ENCODE measurements at places on chromosomes 7 and 10.

DNA sequence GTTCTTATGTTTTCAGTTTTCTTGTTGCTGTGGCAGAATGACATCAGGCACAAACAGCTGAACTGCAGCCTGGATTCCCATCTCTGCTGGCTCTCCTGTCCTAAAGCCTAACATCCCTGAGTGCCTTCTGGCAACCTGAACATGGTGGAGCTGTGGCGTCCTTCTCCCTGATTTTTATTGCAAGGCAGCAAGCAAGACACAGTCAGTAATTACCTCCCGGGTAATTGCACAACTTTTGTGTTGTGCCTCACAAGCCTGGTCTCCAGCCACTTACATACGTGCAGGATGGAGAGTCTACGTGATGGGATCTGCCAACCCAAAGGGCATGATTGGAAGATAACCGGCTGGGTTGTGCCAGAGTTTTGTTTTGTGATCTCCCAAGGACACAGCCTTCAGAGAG is 116.1 kb upstream of the PARD3 start:
- DNase-seq, result no peak

DNA sequence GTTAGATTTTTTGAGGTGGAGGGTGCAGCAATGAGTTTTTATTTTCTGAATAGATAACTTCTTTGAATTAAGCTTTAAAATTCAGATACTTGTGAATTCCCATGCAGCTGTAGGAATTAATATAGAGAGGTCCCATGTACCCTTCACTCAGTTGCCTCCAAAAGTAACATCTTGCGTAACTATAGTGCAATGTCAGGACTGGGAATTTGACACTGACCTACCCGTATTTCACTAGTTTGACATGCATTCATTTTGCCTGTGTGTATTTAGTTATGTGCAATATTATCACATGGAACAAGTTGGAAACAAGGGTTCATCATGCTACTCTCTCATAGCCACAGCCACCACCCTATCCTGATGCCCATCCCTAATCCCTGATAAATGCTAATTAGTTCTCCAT is 147.1 kb upstream of the IGFBP3 start:
- DNase-seq, result no peak

- DNase-seq, result no peak
Measured at GRCh38 chr10:70201105-70201504, 30.8 kb upstream of the SAR1A start.

GRCh38 chr10:99941942-99942820 is 67.6 kb downstream of the DNMBP start:
- DNase-seq, result no peak

- DNase-seq, result no peak
Measured at GRCh38 chr7:867406-868188, 8.8 kb upstream of the GET4 start.
